ENCODE measurements at places on chromosomes 4 and X.

DNA sequence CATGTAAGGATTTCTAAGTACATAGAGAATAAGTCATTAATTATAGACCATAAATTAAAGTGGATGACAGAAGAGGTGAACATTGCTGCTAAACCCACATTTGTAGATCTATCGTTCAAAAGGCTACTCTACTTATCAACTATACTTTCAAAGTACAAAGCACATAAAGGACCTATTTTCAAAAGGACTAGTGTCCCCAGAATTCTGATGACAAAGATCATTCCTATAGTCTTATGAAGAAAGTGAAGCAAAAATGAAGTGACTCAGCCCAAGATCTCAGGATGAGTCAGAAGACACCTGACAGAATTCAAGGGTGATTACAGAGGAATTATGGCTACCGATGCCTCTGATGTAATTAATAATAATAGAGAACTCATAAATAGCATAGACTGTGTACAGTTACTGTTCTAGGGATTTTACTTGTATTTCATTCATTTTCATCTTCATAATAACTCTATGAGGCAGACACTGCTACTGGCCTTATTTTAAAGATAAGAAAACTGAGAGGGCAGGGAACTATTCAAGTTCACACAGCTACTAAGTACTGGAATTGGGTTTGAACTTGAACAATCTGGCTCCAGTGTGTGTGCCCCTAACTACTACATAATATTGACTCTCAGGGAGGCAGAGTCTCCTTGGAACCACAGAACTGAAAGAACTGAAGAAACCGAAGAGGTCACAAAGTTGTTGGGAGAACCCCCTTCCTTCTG, 17.1 kb downstream of the USP46 start:
- DNase-seq, result no peak

DNA sequence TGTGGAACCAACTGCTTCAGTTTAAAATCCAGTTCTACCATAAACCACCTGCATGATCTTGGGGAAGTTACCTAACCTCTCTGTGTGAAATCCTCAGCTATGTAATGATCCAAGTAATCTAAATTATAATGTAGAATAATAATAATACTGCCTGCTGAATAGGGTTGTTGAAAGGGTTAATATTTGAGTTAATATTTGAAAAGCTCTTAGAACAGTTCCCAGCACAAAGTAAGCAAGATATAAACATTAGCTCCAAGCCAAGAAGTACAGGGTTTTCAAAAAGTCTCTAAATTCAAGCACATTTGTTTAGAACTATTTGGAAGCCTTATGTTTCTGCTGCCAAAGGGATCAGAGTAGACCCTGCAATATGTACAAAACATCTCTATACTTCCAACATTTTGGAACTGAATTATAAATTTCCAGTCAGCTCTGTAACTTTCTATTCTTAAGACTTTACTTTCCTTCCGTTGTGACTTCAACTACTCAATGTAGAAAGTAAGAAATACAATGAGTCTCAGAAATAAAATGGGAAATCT, 76.7 kb upstream of the FAM9C start:
- DNase-seq, result no peak

- peak; percentile 50 for DNase-seq
Measured at GRCh38 chrX:107672955-107673378, 44.7 kb downstream of the PRPS1 start.

DNA sequence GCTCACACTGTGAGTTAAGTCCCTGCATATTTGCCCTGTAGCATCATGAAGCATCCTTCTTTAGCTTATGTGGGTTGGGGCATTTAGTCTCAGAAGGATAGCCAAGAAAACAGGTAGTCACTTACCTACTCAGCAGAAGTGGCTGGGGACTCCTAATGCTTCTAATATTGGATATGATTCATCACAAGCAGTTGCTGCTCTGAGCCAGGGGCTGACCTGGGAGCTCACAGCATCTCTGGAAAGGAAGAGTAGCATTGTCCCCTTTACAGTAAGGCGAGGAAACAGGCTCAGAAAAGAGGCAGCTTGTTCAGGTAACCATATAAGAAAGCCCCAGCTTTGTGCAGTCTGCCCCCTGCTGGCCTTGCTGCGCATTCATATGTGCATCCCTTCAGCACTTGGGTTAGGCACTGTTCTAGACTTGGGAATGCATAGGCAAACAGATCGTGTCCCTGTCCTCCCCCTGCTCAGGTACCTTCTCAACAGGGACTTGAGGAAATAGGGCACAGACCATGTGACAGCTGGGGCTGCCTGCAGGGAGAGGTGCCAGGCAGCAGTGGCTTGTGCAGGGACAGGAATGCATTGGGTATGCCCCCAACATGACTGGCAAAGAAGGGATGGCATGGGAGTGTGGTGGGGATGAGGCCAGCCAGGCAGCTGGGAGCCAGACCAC, 35.7 kb upstream of the TBC1D14 start:
- DNase-seq, result peak; percentile 73

GRCh38 chr4:143406523-143406922, 69.8 kb downstream of the GAB1 start:
- DNase-seq, result no peak

GRCh38 chr4:104763554-104764222, 269.0 kb upstream of the CXXC4 start:
- DNase-seq, result no peak

DNA sequence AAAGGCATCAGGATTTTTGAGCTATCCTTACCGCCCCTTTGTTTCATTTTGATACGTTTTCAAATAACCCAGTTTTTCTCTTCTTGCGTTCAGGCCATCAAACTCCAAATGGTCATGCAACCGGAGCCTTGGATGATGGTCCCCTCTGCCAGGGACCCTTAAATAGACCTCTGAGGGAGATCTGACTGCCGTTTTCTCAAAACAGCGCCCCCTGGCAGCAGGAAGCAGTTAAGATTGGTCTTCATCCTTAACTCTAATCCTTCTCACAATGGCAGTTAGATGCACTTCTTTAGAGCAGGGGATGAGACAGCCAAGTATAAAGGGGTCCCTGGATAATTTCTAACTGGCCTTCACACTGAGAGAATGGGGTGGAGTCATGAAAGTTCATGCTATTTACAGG, 525.0 kb upstream of the SPANXN1 start:
- no peak for DNase-seq

GRCh38 chrX:108298165-108298602, 140.0 kb downstream of the COL4A6 start:
- DNase-seq, result no peak

GRCh38 chr4:149997881-149998421, 80.3 kb upstream of the DCLK2 start:
- DNase-seq, result no peak

DNA sequence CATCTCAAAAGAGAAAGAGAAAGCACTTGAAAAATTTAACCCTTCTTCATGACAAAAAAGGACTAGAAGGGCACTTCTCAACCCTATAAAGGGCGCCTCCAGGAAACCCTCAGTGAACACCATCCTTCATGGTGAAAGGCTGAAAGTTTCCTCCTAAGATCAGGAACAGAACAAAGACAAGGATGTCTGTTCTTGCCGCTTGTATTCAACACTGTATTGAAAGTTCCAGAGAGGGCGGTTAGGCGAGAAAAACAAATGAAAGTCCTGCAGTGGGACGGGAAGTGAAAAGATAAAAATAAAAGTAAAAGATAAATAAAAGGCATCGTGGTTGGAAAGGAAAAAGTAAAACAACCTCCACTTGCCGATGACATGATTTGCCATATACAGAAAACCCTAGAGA, 50.9 kb downstream of the RNF212 start:
- no peak for DNase-seq

DNA sequence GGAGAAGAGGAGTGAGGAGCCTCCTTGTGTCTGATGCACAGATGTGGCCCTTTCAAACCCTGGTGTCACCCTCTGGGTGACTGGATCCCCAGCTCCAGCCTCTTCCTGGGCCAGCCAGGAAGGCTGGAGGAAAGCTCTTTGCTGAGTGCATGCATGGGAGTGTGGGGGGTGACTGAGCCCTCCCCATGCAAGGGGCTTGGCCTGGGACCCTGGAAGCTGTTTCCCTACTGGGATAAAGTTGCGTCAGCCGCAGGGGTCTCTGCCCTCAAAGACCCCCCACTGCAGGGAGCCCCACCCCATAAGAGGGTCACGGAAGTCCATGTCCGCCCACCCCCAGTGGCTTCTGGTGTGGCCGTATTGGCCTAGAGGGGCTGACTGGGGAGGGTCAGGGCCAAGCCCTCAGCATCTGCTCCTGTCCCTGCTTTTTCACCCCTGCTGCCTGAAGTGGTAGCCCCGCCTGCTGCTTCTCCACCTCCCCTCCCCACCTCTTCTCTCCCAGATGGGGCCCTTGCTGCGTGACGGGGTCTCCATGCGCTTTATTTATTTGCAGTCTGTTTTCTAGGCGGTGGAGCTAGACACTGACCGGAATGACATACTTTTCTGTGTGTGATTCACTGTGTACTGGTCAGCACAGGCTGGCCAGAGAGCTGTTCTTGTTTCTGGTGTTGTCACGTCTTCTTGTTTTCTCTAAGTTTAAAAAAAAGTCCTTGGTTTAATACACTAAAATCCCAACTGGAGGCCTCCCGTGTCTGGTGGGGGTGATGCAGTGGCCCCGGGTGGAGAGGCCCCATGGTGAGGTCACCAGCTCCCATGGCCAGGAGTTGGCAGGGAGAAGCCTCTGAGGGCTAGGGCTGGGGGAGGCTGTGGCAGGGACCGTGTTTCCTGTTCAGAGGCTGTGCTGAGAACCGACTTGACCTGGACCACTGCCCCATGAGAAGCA, 3.6 kb downstream of the SMIM10L2A start:
- DNase-seq, result no peak

- no peak for DNase-seq
Measured at GRCh38 chr4:3233391-3234071, 15.4 kb upstream of the MSANTD1 start.

DNA sequence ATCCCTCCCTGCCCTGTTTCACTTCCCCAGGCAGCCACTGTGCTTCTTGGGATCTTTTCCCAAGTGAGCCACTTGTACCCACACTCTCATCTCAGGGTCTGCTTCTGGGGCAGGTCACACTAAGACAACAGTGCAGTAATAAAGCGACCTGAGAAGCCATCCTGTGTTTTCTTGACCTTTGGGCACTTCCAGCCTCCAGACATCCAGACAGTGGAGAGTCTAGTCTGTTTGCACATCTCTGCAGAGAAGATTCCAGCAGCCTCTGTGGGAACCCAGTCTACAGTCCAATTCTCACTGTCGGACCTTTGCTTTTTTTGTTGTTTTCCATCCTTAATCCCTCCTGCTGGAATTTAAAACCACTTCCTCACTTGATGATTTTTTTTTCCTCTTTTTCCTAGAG, 50.3 kb upstream of the ATP6AP2 start:
- no peak for DNase-seq

DNA sequence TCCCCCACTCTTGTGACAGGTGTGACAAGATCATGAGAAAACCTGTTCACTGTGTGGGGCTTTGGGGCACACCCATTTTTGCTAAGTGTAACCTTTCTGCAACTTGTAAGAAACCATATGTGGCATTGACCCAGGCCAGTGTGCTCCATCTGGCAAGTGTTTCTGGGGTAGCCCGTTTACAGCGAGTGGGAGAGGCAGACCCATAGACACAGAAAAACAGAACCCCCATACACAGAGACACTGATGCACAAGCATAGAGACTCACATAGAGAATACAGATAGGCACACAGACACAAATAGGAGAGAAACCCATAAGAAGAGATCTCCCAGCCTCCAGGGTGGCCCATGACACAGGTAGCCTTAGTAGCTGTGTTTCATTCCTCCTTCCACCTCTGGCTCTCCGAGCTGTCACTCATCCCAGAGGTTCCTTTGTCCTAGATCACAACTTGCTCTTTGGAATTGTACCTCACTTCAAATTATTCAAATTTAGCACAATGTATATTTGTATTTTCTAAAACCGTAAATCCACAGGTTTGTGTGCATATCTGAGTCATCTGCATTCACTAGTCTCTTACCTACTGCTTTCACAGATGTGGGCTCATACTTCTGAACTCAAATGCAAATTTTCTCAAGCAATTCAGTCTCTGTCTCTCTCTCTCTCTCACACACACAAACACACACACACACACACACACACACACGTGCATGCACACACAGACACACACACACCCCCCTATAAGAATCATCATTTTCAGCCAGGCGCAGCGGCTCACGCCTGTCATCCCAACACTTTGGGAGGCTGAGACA, 114.4 kb downstream of the SH3KBP1 start:
- DNase-seq, result no peak

GRCh38 chr4:171588051-171588545, 225.1 kb upstream of the GALNTL6 start:
- DNase-seq, result no peak

DNA sequence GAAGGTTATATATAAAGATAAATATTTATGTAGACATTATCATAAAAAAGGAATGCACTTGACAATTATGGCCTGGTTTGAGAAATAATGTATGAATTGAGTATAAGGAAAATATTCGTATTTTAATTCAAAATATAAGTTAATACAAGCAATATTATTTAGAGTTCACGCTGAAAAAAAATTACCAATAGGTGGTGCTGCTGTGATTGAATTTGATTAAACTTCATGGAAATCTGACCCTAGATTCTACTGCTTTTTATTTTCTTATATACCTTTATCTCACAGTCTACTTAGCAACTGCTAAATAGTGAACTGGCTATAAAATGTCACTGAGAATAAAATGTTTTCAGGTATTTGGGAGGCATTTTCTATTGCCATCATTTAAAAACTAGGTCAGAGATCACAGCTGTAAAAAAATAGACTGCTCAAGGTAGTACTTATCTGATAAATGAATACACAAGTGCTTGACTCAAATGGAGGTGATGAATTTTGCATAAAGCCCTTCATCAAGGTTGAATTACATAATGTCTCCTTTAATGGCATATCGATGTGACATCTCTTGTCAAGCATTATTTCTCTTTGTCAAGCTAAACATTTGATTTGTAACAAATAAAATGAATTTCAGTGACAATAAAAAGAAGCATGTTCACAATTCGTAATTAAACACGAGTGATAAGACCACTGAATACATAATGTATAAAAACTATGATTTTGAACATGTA, 1638.8 kb upstream of the PCDH7 start:
- no peak for DNase-seq
